Stimulated activated CD4-positive, alpha-beta T cell treated with anti-CD3 and anti-CD28 coated beads, Interleukin-4, amount 100 ng/mL, for 48 hours (primary cell): ENCODE measurements at places on chromosomes 11 and 22.
A peak's percentile ranks its signal among the peaks of the same experiment; 100 is the strongest.

- DNase-seq, result no peak
Observed at GRCh38 chr11:6568191-6568918, 35.1 kb downstream of the RRP8 start.

DNA sequence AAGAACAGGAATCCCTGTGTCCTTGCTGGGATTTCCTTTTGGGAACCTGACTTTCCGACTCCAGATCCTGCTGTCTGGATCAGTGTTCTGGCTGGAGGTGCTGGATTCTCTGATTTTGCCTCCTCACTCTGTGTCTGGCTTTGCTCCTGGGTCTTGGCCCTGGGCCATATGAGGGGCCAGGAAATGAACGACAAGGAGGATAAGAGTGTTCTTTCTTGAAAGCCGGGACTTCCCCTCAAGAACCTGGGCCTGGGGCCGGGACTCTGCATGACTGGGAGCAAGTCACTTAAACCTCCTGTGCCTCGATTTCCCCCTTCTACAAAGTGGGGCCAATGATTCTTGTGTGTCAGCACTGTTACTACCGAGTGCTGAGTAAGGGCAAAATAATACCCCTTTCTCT, 2.9 kb upstream of the MYO7A start:
- no peak for DNase-seq

DNA sequence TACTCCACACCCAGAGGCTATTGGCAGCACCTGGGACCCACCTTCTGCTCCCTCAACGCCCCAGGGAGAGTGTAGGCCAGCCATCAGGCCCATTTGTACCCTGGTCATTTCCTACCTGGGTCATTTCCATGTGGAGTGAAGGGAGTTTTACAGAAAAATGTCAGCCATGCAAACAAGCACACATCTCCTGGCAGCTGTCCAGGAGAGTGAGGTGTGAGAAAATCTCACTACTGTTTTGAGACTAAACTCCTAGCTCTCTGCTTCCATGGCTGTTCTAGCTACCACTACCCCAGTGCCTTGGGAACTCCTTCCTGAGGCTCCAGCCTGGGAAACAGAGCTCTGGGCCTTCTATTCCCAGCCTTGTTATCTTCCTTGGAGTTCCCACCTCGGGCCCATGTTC, 2.8 kb upstream of the TMPRSS13 start:
- DNase-seq, result peak; percentile 45

DNA sequence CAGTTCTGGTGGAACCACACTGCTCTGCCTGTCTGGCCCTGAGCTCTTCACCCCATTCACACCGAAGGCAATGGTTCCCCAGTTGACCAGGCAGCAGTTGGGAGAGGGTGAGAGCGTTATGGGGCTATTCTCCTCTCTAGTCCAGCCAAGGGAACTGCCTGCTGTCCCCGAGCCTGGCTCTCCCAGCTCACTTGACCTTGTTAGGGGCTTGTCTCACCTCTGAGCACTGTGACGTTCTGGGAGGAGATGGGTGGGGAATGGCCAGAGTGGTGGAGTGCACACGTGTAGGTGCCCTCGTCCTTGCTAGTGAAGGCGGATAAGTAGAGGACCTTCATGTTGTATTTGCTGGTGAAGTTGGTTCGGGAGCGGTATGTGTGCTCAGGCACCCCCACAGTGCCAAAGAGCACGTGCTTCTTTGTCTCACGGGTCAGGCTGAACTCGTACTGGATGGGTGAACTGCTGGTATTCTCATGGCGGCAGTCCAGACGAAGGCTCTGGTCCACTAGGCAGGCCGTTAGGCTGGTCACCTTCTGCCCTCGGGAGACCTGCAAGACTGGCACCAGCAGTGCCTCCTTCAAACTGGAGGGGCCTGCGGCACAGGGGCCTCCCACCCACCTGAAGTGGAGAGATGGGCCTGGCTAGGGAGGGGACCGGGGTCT, 3.0 kb downstream of the THY1 start:
- no peak for DNase-seq

GRCh38 chr11:36375353-36376008, 79.4 kb downstream of the PRR5L start:
- DNase-seq, result no peak

GRCh38 chr11:120527111-120527761, 15.7 kb downstream of the GRIK4 start:
- DNase-seq, result no peak

DNA sequence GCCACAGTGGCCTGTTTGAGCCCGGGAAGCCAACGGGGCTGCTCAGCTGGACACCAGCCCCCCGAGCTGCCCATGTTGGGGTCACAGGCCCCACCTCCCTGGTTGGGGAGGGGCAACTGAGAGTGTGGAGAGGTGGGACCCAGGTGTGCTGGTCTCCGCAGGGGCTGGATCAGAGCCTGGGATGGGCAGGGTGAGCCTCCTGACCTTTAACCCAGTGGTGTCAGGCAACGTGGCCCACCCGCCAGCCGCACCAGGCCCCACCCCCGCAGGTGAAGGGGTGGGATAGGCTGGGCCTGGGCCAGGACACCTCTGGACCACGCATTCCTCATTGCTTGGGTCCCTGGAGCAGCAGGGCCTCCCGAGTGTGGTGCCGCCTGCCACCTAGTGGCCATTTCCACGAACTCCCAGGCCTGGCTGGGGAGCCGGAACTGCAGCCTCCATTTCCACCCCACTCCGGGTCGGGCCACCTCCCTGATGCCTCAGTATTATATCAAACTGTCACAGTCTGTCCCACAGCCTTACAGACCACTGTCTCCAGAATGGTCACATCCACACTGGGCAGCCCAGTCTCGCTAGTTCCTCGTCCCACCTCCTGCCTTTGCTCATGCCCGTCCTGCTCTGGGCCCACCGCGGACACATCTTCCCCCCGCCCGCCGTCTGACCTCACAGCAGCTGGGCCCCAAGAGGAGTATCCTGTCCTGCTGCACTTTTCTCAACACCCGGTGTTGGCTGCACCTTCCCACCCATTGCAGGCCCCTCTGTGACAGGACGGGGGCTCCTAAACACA, 13.3 kb upstream of the PPP6R3 start:
- DNase-seq, result peak; percentile 67
